ENCODE measurements at places on chromosomes 7 and 10.

GRCh38 chr7:30996883-30997282 lies 33.1 kb downstream of the GHRHR start:
- no peak for DNase-seq

- DNase-seq = no peak
Measured at GRCh38 chr10:81303656-81304055, 571.3 kb upstream of the NRG3 start.

- DNase-seq = no peak
Measured at GRCh38 chr7:133642907-133643306, 390.0 kb downstream of the EXOC4 start.

DNA sequence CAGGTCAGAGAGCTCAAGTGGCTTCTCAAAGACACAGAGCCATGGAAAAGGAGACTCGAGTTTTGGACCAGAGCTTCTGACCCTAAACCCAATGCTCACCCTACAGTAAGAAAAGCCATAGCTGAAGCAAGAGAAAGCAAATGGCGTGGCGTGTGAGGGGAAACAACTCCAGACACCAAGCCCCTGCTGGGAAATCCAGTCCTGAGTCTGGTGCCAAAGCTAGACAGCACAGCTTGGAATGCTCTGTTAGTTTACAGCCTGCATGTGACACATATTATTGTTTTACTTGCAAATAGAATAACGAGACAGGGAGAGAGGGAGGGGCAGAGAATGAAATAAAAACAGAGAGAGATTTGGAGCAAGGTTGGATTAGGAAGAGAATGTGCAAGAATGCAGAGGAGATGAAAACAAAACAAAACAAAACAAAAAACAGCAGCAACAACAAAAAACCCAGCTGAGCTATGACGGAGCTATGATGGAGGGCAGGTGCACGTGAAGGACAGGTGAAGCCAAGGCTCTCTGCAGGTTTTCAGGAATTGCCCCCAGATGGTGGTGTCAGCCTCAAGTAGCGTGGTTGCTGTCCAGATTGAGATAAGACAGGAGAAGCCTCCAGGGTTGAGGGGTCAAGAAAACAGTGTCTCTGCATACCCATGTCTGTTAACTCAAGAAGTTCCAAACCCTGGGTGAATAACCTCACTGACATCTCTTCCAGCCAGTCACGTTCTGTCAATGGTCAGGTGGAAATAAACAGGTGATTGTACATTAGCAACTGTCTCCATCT lies 69.7 kb upstream of the LRRC18 start:
- no peak for DNase-seq

DNA sequence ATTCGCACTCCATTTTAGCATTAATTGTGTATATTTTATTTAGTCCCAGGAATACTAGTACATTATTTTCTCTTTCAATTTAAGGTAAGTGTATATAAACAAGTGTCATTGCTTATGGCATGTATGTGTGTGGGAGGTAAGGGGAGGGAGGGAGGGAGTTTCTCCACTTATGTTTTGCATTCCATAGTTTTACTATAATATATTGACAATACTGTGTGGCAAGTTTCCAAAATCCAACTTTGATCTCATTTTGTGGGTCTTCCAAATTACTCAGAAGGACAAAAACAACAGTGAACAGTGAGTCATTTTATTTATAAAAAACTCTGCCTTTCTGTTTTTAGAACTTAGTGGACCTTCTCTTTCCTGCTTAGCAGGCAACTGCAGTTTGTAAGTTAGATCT lies 102.3 kb upstream of the SEMA3E start:
- no peak for DNase-seq

DNA sequence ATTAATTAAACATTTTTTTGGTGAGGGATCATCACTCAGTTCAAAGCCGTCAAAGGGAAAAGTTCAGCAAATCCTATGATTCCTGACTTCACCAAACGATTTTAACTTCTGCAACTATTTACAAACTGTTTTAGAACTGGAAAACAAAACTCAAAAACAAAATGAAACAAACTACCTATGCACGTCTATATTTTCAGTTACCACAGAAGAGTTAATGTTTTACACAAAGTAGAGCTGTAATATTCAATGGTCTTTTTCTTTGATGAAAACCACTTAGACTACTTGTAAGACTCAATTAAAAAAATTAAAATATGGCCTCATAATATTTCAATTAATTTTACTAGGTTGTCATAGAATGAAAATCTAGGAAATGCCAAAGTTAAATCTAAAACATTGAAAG lies 131.5 kb downstream of the ATE1 start:
- DNase-seq = no peak

DNA sequence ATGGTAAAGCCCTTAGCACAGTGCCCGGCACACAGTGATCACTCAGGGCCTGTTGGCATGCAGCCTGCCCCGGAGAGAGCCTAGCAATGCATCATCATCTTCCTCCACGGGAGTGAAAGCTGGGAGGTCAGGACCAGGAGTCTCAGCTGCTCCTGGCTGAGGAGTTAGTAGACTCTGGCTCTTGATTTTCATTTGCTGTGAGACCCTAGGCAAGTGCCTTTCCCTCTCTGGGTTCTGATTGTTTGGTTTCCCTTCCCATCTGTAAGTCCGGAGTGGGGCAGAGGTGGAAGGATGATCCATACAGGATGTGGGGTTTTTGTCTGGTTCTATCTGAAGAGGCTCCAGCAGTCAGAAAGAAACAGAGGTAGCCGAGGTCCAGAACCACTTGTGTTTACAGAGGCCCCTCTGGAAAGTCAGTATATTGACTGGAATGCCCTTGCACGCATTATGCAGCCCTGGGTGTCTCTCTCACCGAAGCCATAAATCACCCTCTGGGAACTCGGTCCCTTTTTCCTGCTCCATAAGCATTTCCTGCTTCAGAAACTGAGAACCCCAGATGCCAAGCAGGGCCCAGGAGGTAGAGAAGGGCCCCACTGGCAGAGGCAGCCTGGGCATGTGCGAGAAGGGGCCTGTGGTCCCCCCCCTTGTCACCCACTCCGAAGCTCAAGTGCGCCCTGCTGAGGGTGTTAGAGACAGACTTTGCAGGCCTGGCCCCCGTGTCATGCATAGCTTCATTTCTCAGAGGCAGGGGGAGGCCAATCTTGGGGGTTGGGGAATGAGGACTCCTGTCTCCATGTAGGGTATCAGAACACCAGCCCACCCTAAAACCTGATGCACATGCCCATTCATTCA lies 8.5 kb downstream of the UNC5B start:
- no peak for DNase-seq

DNA sequence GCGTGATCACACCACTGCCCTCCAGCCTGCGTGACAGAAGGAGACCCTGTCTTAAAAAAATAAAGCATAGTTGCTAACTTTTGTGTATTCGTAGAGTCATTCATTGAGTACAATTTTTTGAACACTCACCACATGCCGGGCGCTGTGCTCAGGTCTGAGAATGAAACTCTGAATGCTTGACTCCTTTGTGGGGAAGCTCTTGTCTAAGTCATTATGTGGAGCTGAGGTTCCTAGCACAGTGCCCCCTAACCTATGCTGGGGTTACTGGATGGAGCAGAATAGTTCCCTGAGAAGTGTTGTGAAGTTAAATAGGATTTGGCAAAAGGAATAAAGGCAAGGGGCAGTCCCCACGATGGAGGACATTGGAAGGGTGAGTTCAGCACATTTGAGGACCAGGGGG lies 123.3 kb downstream of the CELF2 start:
- no peak for DNase-seq

- no peak for DNase-seq
Measured at GRCh38 chr7:100390286-100391009, 17.2 kb downstream of the PILRA start.

DNA sequence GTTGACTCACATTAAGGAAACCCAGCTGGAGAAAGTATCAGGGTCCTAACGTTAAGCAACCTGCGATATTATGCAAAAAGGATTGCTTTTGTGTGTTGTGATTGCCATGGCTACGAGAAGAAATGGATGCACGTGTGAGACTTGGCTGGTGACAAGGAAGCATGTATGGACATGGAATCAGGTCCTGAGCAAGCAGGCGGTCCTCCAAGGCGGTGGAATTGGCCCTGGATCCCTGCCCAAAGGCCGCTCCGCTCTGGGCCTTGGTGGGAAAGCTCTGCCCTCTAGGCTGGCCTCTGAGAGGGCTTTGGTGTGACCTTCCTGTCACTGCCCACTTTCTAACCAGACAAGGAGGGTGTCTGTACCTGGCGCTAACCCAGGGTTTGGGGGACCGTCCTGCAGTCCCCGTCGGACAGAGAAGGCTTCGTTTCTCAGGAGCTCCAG lies 192.1 kb downstream of the EBF3 start:
- DNase-seq = no peak

DNA sequence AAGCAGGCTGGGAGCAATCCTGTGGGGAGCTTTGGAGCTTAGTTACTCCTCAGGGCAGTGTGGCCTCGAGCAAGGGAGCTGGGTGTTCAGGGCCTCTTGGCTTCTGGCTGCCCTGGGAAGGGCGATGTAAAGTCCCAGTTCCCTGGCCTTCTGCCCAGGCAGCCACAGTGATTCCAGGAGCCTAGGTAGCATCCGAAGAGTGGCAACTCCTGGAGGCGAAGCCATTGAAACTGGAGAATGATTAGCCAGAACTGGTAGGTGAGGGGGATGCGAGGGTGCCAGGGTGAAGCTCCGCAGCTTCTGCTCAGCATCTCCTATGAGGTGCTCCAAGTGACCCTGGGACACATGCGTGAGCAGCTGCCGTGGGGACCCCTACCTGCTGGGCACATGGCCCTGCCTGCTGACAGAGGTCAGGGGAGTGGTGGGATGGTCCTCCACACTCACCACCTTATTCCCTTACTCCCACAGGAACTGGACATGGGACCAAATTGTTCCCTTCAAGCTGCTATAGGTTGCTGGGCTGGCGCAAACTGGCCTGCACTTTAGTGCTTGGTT lies 7.8 kb upstream of the GDF2 start:
- DNase-seq = no peak

GRCh38 chr10:128463991-128464760 lies 338.0 kb upstream of the MKI67 start:
- peak; percentile 44 for DNase-seq

- DNase-seq = no peak
Measured at GRCh38 chr7:151175047-151175792, 7.7 kb upstream of the GBX1 start.

GRCh38 chr10:32327364-32327691 lies 19.6 kb downstream of the EPC1 start:
- DNase-seq = no peak

GRCh38 chr7:44621034-44621749 lies 14.8 kb downstream of the OGDH start:
- no peak for DNase-seq

DNA sequence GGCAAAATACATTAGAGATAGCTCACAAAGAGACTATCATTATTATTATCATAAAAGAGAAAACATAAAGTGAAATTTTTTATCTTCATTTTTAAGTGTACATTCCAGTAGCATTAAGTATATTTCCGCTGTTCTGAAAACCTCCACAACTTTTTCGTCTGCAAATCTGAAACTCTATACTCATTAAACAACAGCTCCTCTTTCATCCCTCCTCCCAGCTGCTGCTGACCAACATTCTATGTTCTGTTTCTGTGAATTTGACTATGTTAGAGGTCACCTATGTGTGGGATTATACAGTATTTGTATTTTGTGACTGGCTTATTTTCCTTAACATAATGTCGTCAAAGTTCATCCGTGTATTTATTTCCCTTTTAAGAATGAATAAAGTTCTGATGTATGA lies 429.3 kb upstream of the TPK1 start:
- DNase-seq = peak; percentile 12

DNA sequence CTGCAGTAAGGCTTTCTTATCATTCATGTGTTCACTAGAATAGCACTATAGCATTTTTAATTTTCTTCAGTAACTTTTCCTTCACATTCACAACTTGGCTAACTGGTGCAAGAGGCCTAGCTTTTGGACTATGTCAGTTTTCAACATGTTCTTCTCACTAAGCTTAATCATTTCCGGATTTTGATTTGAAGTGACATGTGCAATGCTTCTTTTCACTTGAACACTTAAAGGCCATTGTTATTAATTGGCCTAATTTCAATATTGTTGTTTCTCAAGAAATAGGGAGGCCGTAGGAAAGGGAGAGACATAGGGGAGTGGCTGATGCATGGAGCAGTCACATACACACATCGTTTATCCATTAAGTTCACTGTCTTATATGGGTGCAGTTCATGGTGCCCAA lies 151.2 kb upstream of the NFE2L3 start:
- DNase-seq = no peak

DNA sequence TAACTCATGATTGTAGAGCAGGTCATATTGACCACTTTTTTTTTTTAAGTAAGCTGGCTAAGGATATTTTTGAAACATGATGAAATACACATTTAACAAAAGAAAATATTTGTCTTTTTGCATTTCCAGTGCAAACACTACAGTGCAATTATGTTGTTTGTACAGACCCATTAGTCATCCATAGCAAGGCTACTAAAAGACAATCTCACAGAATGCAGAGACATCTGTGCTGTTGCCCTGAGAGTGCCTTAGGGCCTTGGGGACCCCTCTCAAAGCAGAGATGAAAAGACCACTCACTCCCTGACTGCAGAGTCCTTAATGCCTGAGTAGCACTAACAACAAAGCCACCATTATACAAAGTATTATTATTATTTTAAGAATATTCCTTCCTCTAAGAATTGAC lies 104.5 kb downstream of the NRCAM start:
- DNase-seq = no peak
